ENCODE measurements at places on chromosomes 3 and 15. TPM values are rescaled to one million over a fixed set of nuclear protein-coding genes. Genes with fewer than 3 reads are reported as not detected.

A4GNT gene
- total RNA-seq, result not detected

SLC2A2 gene
- total RNA-seq, result not detected

EMC7 gene
- total RNA-seq, result 30.9 TPM

GRCh38 chr15:33169625-33170024 is 24.9 kb downstream of the FMN1 start:
- DNase-seq, result no peak

GRCh38 chr3:128075522-128076482 is 23.6 kb downstream of the SEC61A1 start:
- peak; percentile 96 for DNase-seq

STRC gene
- total RNA-seq, result 0.19 TPM

CCDC39 gene
- total RNA-seq, result not detected

DNA sequence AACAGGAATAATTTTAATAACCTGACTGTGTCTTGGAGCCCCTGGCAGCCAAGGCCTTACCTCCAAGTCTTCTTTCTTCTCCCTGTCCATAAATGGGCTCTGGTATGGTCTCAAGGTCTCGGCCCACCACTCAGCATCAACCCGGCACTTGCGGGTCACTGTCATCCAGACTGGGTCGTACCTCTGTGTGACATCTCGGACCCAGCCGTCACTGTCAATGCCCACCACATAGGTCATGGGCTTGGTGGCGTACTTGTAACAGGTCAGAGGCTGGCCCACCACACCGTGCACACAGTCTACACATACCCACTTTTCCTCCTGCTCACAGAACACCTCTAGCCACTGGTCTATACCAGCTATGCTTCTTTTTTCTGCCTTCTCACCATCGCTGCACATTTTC is 20.4 kb downstream of the XPC start:
- no peak for DNase-seq

DNA sequence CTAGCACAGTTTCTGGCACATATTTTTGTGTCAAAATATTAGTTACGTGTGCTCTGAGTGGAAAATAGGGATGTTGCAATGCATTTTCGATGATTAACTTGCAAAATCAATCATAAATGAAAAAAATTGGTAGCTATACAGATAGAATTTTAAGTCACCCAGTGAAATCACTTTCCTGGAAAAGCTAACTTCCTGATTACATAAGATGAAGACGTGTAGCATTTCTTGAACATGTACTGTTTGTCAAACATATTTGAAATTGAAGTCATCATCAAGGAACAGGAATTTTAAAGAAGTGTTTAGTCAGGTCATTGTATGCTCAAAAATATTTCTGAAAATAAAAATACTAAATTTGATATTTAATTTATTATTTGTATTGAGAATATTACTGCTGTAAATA is 977.7 kb downstream of the PLOD2 start:
- DNase-seq, result no peak

GRCh38 chr3:126526668-126527005 is 2.7 kb downstream of the CHST13 start:
- DNase-seq, result no peak

DNA sequence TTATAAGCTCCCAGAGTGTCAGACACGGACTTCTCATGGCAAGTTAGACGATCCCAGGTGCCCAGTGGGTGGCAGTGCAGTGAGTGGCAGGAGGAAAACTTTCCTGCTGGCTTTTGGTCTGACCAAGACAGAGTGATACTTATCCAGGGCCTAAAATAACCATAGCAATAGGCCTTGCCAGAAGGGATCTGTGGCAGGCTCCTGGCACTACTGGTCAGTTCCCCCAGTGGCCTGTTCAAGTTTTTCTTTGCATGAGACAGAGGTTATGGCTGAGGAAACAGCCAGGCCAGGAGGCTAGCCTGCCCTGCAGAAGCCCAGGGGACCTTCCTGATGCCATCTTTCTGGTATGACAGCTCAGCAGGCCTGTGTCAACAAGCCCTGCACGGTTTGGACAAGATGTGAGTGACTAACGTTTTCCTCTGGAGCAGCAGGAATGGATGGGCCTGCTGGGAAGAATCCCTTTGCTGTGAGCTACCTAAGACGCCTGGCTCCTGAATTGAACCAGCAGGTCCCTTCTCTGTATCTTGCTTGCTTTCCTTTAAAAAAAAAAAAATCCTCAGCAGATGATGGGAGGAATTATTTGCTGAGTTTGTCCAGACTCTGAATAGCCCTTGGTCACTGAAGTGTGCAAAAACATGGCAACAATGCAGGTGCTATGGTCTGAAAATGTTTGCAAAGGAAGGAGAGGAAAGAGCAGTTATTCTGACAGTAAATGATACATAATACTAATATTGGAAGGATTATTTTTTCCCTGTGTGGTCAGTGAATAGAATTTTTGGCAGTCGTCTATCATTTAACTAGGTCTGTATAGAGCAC is 18.0 kb downstream of the SCG5 start:
- DNase-seq, result no peak

- DNase-seq, result no peak
Measured at GRCh38 chr3:31802981-31803740, 177.9 kb downstream of the OSBPL10 start.

IL20RB gene
- total RNA-seq, result 2.0 TPM

DNA sequence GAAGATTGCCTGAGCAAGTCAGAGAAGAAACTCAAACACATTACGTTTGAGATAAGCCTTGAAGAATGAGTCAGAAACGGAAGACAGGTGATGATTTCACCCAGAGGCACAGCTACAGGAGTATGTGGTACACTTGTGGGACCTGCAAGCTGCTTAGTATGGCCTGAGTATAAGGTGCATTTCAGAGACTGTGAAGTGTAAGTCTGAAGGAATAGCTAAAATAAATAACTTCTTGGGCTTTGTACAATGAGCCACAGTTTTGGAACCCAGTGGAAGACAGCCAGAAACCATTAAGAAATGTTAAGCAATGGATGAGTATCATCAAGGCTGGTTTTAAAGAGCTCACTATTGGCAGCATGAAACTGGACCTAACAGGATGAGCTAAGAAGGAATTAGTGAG is 826.2 kb downstream of the ROBO1 start:
- DNase-seq, result no peak

GRCh38 chr3:71310980-71311660 is 272.4 kb downstream of the FOXP1 start:
- no peak for DNase-seq

- DNase-seq, result no peak
Measured at GRCh38 chr15:34365091-34365825, 1.7 kb downstream of the LPCAT4 start.

ARHGEF26 gene
- total RNA-seq, result 19.3 TPM

GRCh38 chr3:141881702-141882101 is 5.3 kb downstream of the ATP1B3 start:
- no peak for DNase-seq

INSYN1 gene
- 9.6 TPM for total RNA-seq

DNA sequence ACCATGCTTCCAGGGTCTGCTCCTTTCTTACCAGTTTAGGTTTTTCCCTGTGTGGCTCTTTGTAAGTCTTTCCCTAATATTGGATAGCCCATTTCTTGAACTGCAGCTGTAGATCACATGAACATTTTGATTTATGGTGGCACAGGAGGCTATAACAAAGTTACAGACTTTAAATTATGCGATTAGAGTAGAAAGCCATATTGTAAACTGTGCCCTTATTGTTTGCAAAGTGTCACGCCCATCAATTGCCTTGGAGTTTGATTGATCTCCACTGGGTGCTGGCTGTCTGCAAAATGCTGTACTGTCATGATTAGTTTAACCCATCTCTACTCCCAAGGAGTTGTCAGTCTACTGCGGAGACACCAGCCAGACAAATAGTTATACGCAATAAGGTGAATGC is 110.3 kb downstream of the CACNA2D3 start:
- no peak for DNase-seq

GRCh38 chr3:129553171-129553570 is 10.2 kb downstream of the H1-8 start:
- no peak for DNase-seq

SLCO2A1 gene
- total RNA-seq, result 0.33 TPM

GRK7 gene
- total RNA-seq, result not detected

- no peak for DNase-seq
Measured at GRCh38 chr15:92466834-92467233, 73.2 kb downstream of the ST8SIA2 start.

GRCh38 chr15:25579127-25579526 is 140.3 kb upstream of the UBE3A start:
- DNase-seq, result no peak

- no peak for DNase-seq
Measured at GRCh38 chr15:76056931-76057330, 2.9 kb upstream of the TMEM266 start.

PLXNB1 gene
- total RNA-seq, result 161 TPM

- no peak for DNase-seq
Measured at GRCh38 chr3:44906997-44907396, 32.6 kb downstream of the TGM4 start.

DNA sequence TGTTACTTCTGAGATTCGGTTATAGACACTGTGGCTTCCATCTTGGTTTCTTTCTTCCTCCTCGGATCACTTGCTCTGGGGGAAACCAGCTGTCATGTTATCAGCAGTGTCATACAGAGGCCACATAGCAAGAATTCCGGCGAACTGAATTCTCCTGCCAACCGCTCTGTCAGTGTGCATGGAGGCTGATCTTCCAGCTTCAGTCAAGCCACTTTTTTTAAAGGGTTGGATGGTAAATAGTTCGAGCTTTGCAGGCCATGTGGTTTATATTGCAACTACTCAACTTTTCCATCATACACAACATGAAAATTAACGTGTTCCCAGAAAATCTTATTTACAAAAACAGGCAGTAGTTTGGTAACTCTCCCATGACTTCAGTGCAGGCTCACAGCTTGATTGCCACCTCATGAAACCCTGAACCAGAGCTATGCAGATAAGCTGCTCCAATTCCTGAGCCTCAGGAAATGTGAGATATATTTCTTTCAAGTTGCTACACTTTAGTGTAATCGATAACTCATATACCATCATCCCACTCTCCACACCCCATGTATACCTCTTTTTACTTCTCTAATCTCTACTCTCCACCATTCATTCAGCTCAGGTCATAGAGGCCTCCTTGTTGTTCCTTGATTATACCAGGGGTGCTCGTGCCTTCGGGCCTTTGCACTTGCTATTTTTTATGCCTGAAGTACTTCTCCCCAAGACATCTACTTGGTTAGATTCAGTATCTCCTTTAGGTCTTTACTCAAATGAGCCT is 7.2 kb downstream of the RPL22L1 start:
- DNase-seq, result no peak

SPATA12 gene
- not detected for total RNA-seq

FGF7 gene
- not detected for total RNA-seq

DNA sequence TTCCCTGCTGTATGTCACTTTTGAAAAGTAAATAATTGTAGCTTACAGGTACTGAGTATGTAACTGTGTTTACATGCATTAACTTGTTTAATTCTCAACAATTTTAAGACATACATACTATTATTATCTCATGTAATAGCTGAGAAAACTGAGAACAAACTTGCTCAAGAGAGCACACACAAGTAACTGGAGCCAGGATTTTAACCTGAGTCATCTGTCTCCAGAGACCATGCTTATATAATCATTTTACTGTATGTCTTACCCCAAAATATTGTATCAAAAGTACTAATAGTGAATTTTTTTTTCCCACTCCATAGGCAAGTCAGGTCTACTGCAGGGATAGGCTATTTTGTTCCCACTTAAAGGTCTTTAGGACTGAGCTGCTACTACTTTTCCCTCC is 95.4 kb downstream of the FEZF2 start:
- no peak for DNase-seq

DNA sequence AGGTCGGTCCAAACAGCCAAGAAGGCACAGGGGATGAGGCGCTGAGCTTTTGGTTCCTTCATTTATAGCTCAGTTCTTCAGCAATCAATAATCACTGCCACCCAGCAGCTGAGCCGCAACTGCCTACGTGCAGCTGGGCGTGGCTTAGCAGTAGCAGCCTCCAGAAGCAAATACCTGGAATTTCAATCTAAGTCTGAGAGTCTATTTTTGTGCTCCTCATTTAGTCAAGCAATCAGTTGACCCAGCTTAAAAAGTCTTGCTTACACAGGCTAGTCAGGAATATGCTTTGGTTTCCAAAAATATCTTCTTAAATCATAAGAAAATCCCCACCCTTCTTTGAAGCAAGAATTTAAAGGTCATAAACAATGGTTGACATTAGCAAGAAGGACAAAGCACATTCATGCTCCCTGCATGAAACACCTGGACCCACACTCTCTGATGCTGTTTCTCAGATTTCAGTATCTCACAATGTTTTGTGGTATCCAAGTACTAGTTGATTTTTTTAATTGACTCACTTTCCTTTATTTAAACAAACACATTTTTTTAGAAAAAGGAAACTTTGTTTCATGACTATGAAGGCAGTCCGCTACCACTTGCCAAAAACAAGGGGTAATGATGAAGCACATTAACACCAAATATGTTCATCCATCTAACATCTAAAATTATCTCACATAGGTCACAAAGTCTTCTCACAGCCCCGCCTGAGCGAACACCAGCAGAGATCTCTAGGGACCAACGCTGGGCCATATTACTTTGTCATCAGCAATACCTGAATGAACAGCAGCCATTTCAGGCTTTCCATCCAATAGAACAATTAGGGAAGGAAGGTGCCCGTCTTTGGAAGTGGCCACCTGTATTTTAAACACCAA is 106.1 kb downstream of the OXNAD1 start:
- no peak for DNase-seq

RHCG gene
- total RNA-seq, result not detected

GRCh38 chr15:69380726-69381105 is 33.4 kb upstream of the KIF23 start:
- no peak for DNase-seq

SIDT1 gene
- total RNA-seq, result 0.23 TPM

GRCh38 chr15:82136120-82136519 is 90.3 kb upstream of the MEX3B start:
- no peak for DNase-seq

Data from neural crest cell (in vitro differentiated cells).